ENCODE measurements at places on chromosomes 3 and 15. TPM values are rescaled to one million over a fixed set of nuclear protein-coding genes. Genes with fewer than 3 reads are reported as not detected.

TMEM266 gene
- 0.23 TPM for total RNA-seq

SHC4 gene
- 0.92 TPM for total RNA-seq

CORO2B gene
- 3.6 TPM for total RNA-seq

FANCD2OS gene
- total RNA-seq, result not detected

ANKRD34C gene
- total RNA-seq, result not detected

GLDN gene
- 0.08 TPM for total RNA-seq

MGLL gene
- total RNA-seq, result 75.1 TPM

NEK11 gene
- 4.2 TPM for total RNA-seq

C3orf20 gene
- not detected for total RNA-seq

SGO1 gene
- 13.7 TPM for total RNA-seq

SMCO1 gene
- total RNA-seq, result not detected

OR4F6 gene
- not detected for total RNA-seq

ATG3 gene
- total RNA-seq, result 48.4 TPM

DGKG gene
- 7.3 TPM for total RNA-seq

CAMKV gene
- total RNA-seq, result 0.30 TPM

PLSCR4 gene
- 9.8 TPM for total RNA-seq

SLC28A1 gene
- not detected for total RNA-seq

CDC25A gene
- 8.9 TPM for total RNA-seq

GP9 gene
- not detected for total RNA-seq

TMEM158 gene
- 10.1 TPM for total RNA-seq

XIRP1 gene
- 0.17 TPM for total RNA-seq

DNAH12 gene
- total RNA-seq, result 0.09 TPM

PLXNB1 gene
- 13.5 TPM for total RNA-seq
